ENCODE measurements at places on chromosomes 12 and 14.

- H3K27ac ChIP-seq = no peak overlapping the region
- DNase-seq = no peak
- H3K4me3 ChIP-seq = no peak overlapping the region
- H3K4me1 ChIP-seq = no peaks in the 10 kb centered on the region
- no peaks in the 10 kb centered on the region for H3K27me3 ChIP-seq
- H3K36me3 ChIP-seq = no peaks in the 10 kb centered on the region
Observed at GRCh38 chr12:77514511-77514910, 316.2 kb upstream of the NAV3 start.

DNA sequence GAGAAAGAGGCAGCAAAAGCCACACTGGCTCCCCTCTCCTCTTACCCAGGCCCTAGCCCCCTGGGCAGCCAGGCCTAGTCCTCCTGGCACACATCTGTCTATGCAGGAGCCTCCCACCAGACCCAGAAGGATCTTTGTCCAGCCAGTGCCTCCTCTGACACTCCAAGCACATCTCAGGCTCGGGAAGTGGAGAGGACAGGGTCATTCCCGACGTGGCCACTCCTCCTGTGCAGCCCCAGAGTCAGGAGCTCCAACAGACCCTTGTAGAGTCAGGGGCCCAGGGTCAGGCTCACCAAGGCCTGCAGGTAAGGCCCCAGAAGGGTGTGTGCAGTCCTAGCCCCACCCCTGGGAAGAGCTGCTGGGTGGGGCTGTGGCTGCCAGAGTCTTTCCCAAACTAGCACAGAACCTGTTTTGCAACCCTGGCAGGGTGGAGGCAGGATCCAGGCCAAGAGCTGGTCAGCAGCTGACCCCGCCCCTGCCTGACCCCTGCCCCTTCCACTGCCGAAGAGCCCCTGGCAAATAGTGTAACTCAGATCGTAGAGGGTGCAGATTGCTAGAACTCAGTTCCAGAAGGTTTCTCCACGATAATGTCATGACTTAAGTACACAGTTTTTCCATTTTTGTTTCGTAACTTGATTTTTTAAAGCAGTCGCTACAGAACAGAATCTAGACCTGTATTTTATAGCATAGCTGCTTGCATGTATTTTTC is 26.6 kb upstream of the PNMA1 start:
- H3K27ac ChIP-seq = no peak overlapping the region
- no peak for DNase-seq
- peak overlapping the region; percentile 90 for H3K4me3 ChIP-seq
- H3K36me3 ChIP-seq = peaks cover 12% of the 10 kb centered on the region
- peaks cover 56% of the 10 kb centered on the region for H3K4me1 ChIP-seq

DNA sequence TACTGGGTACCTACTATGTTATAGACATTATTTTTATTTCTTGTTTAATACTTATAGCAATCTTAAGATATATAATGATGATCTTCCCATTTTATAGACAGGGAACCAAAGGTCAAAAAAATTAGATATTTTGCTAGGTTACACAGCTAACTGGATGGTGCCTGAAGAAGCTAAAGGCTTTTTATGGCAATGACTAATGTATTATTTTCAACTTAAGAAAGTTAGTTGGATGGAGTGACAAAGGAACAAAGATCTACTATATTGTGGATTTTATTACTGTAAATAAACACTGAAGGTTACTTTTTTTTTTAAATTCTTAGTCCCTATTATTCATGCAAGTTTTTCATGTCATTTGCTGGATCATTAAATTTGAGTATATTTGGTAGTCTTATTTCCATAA is 227.9 kb downstream of the GPHN start:
- no peak for DNase-seq
- H3K27ac ChIP-seq = no peak overlapping the region
- H3K4me1 ChIP-seq = no peaks in the 10 kb centered on the region

DNA sequence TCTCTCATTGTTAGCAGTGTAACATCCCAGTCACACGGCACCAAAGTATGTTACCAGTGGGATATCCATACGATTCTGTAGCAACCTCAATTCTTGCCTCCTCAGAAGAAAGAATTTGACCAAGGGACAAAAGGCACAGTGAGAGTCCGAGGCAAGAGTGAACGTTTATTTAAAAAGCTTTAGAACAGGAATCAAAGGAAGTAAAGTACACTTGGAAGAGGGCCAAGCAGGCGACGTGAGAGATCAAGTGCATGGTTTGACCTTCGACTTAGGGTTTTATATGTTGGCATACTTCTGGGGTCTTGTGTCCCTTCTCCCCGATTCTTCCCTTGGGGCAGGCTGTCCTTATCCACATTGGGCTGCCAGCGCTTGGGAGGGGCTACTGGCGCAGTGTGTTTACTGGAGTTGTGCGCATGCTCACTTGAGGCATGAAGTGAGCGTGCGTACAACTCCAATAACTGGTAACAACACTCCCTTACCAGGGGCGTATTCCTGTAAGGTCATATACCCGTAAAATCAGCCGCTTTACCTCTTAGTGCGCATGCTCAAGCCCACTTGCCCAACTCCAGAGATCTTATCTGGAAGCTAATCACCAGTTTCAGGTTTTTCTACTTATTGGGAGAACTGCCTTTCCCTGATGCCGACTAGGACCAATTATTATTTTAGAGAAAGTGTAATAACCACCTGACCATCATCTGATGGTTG is 71.7 kb downstream of the FAR2 start:
- no peaks in the 10 kb centered on the region for H3K27me3 ChIP-seq
- H3K27ac ChIP-seq = no peak overlapping the region
- no peak for DNase-seq
- no peak overlapping the region for H3K4me3 ChIP-seq
- H3K4me1 ChIP-seq = no peaks in the 10 kb centered on the region

Data from activated T-cell treated with anti-CD3 and anti-CD28 coated beads, Interleukin-2, amount 50 U/mL, for 72 hours (primary cell).